GM23248 (cell line): ENCODE measurements at places on chromosomes 3 and 15. TPM values are rescaled to one million over a fixed set of nuclear protein-coding genes. Genes with fewer than 3 reads are reported as not detected.

- H3K36me3 ChIP-seq: no peaks in the 10 kb centered on the region
- peaks cover 16% of the 10 kb centered on the region for H3K4me1 ChIP-seq
- peak; percentile 62 for DNase-seq
- H3K27me3 ChIP-seq: no peaks in the 10 kb centered on the region
- no peak overlapping the region for H3K27ac ChIP-seq
Observed at GRCh38 chr3:24270204-24270691, 224.4 kb downstream of the THRB start.

DNA sequence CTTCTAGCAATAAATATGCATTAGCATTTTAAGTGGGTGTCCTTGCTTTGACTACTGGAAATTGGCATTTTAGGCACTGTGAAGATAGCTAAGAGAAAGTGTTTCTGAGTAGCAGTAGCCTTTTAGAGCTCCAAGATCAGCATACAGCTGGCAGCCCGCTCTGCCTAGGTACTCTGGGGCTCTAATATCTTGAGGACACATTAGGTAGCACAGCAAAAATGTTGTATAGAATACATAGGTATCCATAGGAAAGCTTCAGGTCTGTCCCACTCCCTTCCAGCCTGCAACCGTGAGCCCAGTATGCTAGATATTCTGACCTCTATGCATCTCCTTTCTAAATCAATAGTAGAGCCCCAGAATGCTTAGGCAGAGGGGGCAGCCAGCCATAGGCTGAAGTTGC is 670.5 kb downstream of the NLGN1 start:
- no peaks in the 10 kb centered on the region for H3K36me3 ChIP-seq
- H3K4me1 ChIP-seq: no peaks in the 10 kb centered on the region
- DNase-seq: no peak
- H3K27ac ChIP-seq: no peak overlapping the region
- no peak overlapping the region for H3K4me3 ChIP-seq

DNA sequence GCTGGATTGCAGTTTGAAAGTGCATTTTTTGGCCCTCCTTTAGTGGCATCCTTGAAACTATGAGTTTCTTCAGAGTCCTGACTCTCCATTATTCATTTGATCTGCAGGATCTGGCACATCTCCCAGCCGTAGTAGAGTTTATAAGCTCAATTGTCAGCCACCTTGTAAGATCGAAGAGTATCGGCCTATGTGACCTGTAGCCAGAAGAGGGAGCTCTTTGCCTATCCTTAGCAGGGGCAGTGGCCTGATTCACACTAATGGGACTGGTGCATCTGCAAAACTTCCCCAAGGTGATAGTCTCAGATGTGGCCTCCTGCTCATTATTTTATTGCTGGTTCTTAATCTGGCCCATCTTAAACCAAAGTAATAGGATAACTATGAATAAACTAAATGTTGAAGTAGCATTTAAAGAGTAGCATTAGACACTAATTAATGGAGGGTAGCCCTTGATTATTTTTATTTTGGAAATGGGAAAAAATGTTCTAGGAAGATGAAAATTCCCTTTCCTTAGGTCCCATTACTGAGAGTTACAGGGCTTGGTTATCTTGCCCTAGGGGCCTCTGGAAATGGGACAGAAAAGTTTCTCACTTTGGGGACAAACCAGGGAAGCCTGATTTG is 21.2 kb downstream of the GCSAM start:
- no peaks in the 10 kb centered on the region for H3K27me3 ChIP-seq
- no peak overlapping the region for H3K4me3 ChIP-seq
- H3K36me3 ChIP-seq: no peaks in the 10 kb centered on the region; the same call in 1 of the 2 replicates
- peak; percentile 78 for DNase-seq
- H3K4me1 ChIP-seq: no peaks in the 10 kb centered on the region

- no peak overlapping the region for H3K4me3 ChIP-seq
- DNase-seq: peak; percentile 83
- no peaks in the 10 kb centered on the region for H3K27me3 ChIP-seq
- H3K36me3 ChIP-seq: no peaks in the 10 kb centered on the region
Observed at GRCh38 chr3:100810671-100811070, 101.4 kb downstream of the TFG start.

The FOXL2NB gene
- 0.54 and 2.5 TPM in 2 replicates for total RNA-seq

The AADACL2 gene
- not detected in 2 replicates for total RNA-seq

DNA sequence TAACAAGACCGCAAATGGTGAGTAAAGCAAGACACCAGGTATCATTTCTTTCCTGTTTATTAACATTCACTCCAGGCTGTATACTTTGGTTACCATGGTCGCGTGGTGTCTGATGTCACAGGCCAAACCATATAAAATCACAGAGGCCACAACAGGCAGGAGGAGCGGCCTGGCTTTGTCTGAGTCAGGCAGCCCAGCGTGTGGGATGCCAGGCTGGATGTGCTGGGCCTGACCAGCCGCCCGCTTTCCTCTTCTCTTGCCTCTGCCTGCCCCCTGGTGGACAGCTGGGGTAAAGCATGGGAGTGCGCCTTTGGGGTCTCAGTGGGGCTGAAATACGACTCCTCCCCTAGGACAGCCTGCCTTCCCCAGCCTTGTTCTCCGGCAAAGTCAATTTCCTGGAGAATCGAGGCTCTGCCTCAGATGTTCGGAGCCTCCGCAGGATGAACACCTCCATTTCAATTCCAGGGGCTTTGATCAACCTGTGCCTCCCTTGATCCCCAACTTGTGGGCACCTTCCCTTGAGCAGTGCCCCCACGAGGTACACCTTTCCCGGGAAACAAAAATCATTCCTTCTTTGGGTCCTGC is 78.2 kb downstream of the CCNL1 start:
- no peaks in the 10 kb centered on the region for H3K27me3 ChIP-seq
- H3K27ac ChIP-seq: peak overlapping the region; percentile 86
- H3K4me1 ChIP-seq: peaks cover 37% of the 10 kb centered on the region
- DNase-seq: peak; percentile 99
- no peaks in the 10 kb centered on the region for H3K36me3 ChIP-seq

The SEMA3G gene
- total RNA-seq: not detected in 2 replicates

GRCh38 chr15:42919799-42920518 is 619 bp downstream of the TTBK2 start:
- peak overlapping the region; percentile 52 for H3K27ac ChIP-seq
- peaks cover 13% of the 10 kb centered on the region for H3K4me1 ChIP-seq
- no peaks in the 10 kb centered on the region for H3K36me3 ChIP-seq
- H3K4me3 ChIP-seq: peak overlapping the region; percentile 82

GRCh38 chr3:133248389-133248788 is 151.5 kb upstream of the BFSP2 start:
- no peaks in the 10 kb centered on the region for H3K36me3 ChIP-seq
- DNase-seq: no peak
- no peak overlapping the region for H3K27ac ChIP-seq
- no peaks in the 10 kb centered on the region for H3K27me3 ChIP-seq
- H3K4me1 ChIP-seq: no peaks in the 10 kb centered on the region

The CHRM5 gene
- 0.43 TPM in 1 of 2 replicates, not detected in the other for total RNA-seq

- no peaks in the 10 kb centered on the region for H3K36me3 ChIP-seq
- DNase-seq: peak; percentile 82
- H3K27me3 ChIP-seq: no peaks in the 10 kb centered on the region
- H3K4me1 ChIP-seq: peaks cover 17% of the 10 kb centered on the region
- H3K4me3 ChIP-seq: peak overlapping the region; percentile 27; the same call in 1 of the 2 replicates
- H3K27ac ChIP-seq: no peak overlapping the region
Observed at GRCh38 chr15:65638681-65639089, 16.9 kb downstream of the SLC24A1 start.

The SAMMSON gene
- total RNA-seq: not detected in 2 replicates

The PTX3 gene
- total RNA-seq: 267 and 300 TPM in 2 replicates

GRCh38 chr15:70495991-70496599 is 267.3 kb downstream of the UACA start:
- H3K4me1 ChIP-seq: peaks cover 50% of the 10 kb centered on the region
- no peak overlapping the region for H3K4me3 ChIP-seq

GRCh38 chr3:100647657-100648056 is 38.3 kb downstream of the ADGRG7 start:
- peaks cover 49% of the 10 kb centered on the region for H3K27me3 ChIP-seq
- H3K4me1 ChIP-seq: peaks cover 14% of the 10 kb centered on the region
- H3K27ac ChIP-seq: no peak overlapping the region
- DNase-seq: no peak

GRCh38 chr15:80568876-80569605 is 126.1 kb upstream of the ABHD17C start:
- no peak overlapping the region for H3K27ac ChIP-seq
- peaks cover 7% of the 10 kb centered on the region for H3K4me1 ChIP-seq
- H3K27me3 ChIP-seq: no peaks in the 10 kb centered on the region
- peaks cover 17% of the 10 kb centered on the region; the same call in 1 of the 2 replicates for H3K36me3 ChIP-seq
- no peak overlapping the region for H3K4me3 ChIP-seq
- no peak for DNase-seq

DNA sequence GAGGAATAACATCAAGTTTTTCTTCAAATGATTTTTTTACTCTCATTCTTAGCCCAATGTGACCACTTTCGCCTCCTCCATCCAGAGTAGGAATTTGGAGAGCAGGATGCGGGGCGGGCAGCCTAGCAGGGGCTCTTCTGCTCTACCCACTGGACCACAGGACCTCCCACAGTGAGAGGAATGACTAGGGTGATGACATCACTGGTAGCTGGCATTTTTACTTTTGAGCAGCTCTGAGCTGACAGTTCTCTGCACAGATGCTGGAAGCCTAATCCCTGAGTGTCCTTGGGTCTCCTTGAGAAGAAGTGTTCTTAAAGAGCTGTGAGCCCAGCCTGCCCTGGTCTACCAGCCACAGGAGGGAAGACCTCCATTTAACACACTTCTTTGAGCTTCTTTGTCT is 1.4 kb upstream of the HCN4 start:
- H3K27me3 ChIP-seq: peaks cover 77% of the 10 kb centered on the region
- no peaks in the 10 kb centered on the region for H3K4me1 ChIP-seq
- no peak overlapping the region for H3K27ac ChIP-seq
- H3K36me3 ChIP-seq: no peaks in the 10 kb centered on the region

DNA sequence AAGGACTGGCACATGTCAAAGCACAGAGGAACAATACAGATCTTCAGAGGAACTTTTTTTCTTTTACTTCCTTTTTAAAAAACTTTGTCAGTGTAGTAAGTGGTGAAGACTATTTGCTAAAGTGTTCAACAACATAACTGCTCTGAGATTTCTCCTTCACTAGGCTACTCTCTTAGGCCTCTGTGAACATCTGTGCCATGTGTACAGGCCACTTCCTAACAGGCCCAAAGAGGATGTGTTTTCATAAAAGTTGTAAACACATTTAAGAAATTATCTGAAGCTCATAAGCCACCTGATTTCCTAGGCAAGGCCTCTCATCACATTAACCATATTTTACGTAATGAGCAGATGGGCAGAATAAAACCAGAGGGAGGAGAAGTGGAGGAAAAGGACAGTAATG is 235.4 kb downstream of the FHIT start:
- H3K4me1 ChIP-seq: no peaks in the 10 kb centered on the region
- H3K36me3 ChIP-seq: no peaks in the 10 kb centered on the region
- no peak overlapping the region for H3K4me3 ChIP-seq
- no peak overlapping the region for H3K27ac ChIP-seq
- no peak for DNase-seq

The ARHGEF26 gene
- total RNA-seq: 0.63 and 0.65 TPM in 2 replicates

The CPEB1 gene
- total RNA-seq: 8.6 and 15.9 TPM in 2 replicates

The MAP6D1 gene
- 2.5 and 5.5 TPM in 2 replicates for total RNA-seq

DNA sequence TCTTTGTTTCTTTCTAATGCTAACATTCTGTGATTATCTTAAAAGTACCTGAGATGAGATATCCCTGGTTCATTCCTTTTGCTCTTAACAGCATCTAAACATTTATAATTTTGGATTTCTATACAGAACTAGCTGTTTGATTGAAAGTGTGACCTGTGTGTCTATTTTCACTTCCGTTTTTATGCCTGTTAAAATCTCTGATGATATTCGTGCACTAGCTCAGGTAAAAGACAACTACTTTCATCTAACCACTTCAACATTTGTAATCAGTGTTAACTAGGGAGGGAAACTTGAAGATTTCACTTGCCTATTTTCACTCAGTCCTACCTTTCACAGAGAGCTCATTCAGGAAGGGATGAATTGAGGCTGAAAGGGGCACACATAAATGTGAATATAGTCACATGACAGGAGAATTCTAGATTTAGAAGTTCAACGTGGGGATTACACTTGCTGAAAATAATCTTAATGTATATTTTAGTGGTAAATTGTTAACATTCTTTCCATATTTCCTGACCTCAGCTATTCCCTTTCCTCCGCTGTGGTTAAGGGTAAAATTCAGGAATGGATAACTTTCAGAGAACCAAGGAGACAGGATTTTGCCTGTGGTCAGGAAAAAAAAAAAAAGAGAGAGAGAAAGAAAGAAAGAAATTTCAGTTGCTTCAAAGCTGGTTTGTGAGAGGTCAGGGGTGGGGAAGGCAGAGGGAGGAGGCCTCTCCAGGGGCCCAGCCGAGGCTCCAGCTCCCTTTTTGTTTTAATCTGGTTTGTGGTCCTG is 159.8 kb upstream of the TSC22D2 start:
- peak overlapping the region; percentile 39 for H3K4me3 ChIP-seq
- peak overlapping the region; percentile 65 for H3K27ac ChIP-seq
- peaks cover 47% of the 10 kb centered on the region for H3K4me1 ChIP-seq
- peak; percentile 53 for DNase-seq
- no peaks in the 10 kb centered on the region for H3K27me3 ChIP-seq

GRCh38 chr3:8576436-8576835 is 68.2 kb downstream of the SSUH2 start:
- no peak overlapping the region for H3K4me3 ChIP-seq
- H3K36me3 ChIP-seq: peaks cover 9% of the 10 kb centered on the region; the same call in 1 of the 2 replicates
- peaks cover 34% of the 10 kb centered on the region for H3K4me1 ChIP-seq

GRCh38 chr15:96882121-96882772 is 551.7 kb downstream of the NR2F2 start:
- H3K27me3 ChIP-seq: no peaks in the 10 kb centered on the region
- H3K4me3 ChIP-seq: no peak overlapping the region
- no peak for DNase-seq
- no peaks in the 10 kb centered on the region for H3K36me3 ChIP-seq

The GOLGA6D gene
- total RNA-seq: not detected in 2 replicates

The SCAANT1 gene
- total RNA-seq: not detected in 2 replicates

GRCh38 chr3:124296406-124296805 is 304.5 kb upstream of the ROPN1 start:
- no peak overlapping the region for H3K4me3 ChIP-seq
- no peaks in the 10 kb centered on the region for H3K4me1 ChIP-seq
- no peak for DNase-seq
- no peak overlapping the region for H3K27ac ChIP-seq
- H3K36me3 ChIP-seq: no peaks in the 10 kb centered on the region
- peaks cover 27% of the 10 kb centered on the region; the same call in 1 of the 2 replicates for H3K27me3 ChIP-seq

The SLC12A8 gene
- total RNA-seq: 7.8 and 12.0 TPM in 2 replicates

DNA sequence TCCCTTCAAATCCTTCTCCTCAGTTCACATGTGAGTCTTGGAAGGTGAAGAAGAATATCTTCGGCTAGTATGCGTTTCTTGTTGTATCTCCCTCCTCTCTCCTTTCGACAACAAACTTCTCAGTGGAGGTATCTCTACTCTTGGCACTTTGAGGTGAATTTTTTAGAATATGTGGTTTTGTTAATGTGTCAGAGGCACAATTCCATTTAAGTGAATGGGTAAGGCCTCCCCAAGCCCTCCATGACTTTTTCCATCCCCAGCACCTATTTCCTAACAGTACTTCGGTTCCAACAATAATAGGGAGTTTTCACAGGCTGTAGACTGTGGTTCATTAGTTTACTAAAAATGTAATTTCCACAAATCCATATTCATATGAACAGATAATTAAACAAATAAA is 74.2 kb downstream of the TM4SF4 start:
- no peaks in the 10 kb centered on the region for H3K36me3 ChIP-seq
- H3K27ac ChIP-seq: peak overlapping the region; percentile 94
- H3K27me3 ChIP-seq: no peaks in the 10 kb centered on the region

- no peaks in the 10 kb centered on the region for H3K36me3 ChIP-seq
- no peaks in the 10 kb centered on the region for H3K27me3 ChIP-seq
- DNase-seq: peak; percentile 70
- H3K4me3 ChIP-seq: no peak overlapping the region
- no peak overlapping the region for H3K27ac ChIP-seq
- H3K4me1 ChIP-seq: peaks cover 27% of the 10 kb centered on the region
Observed at GRCh38 chr3:57961828-57962447, 46.3 kb upstream of the FLNB start.

- peak; percentile 14 for DNase-seq
- no peaks in the 10 kb centered on the region for H3K36me3 ChIP-seq
- H3K4me3 ChIP-seq: no peak overlapping the region
- no peaks in the 10 kb centered on the region for H3K27me3 ChIP-seq
- H3K27ac ChIP-seq: no peak overlapping the region
- peaks cover 9% of the 10 kb centered on the region for H3K4me1 ChIP-seq
Observed at GRCh38 chr15:29849218-29849617, 26.9 kb upstream of the TJP1 start.
